Stimulated activated CD8-positive, alpha-beta memory T cell treated with anti-CD3 and anti-CD28 coated beads, Interleukin-15, amount 100 ng/mL, for 4 hours (primary cell): ENCODE measurements at places on chromosomes 13 and 19.

DNA sequence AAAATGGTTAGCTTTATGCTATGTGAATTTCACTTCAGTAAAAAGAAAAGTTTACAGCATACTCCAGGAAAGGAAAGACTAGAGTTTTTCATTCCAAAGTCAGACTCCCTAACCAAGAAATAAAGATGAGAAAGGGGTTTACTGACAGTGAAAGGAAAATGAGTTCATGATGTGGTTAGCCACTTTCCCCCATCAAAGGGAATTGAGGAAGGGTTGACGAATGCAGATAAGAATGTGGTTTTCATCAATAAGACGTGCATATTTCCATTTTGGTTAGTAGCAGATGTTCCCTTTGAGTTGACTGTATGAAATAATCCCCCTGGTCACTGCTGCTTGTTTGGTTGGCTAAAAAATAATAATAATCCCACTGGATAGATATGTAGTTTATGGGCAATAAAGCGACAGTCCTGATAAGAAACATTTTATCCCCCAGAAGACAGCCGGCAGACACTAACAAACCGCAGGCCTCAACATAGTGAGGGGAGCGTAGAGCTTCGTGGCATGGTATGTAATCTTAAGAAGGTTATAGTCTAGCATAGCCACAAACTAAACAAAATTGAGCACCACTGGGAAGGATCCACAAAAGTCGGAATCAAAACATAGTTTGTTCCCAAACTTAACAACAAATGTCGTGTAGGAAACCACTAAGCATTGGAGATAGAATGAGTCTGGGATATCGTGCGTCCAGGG, 114.8 kb downstream of the COL4A2 start:
- no peak for DNase-seq

DNA sequence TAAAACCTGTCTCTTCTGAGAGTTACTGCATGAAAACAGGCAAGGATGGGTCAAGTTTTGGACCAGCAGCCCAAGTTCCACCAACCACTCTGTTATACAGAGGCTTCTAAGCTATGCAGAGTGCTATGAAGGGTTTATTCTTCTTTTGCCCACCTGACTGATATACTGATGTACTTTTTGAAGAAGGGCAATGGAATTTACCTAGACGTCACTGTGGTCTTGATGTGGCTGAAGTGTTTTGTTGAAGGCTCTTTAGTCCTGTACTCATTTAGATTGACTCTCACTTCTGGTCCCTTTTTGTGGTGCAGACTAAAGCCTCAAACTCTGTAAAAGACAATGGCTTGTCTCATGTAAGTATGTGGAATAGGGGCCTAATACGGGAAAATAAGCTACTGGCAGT, 92.0 kb downstream of the DGKH start:
- no peak for DNase-seq

GRCh38 chr19:55678121-55678671, 3.2 kb downstream of the EPN1 start:
- DNase-seq = no peak

GRCh38 chr19:1039646-1040475, at the start of gene ABCA7:
ABCA7 (plus strand) TSS chr19:1040107; CDS start chr19:1041362, 1,255 bp downstream.
- peak; percentile 99 for DNase-seq

DNA sequence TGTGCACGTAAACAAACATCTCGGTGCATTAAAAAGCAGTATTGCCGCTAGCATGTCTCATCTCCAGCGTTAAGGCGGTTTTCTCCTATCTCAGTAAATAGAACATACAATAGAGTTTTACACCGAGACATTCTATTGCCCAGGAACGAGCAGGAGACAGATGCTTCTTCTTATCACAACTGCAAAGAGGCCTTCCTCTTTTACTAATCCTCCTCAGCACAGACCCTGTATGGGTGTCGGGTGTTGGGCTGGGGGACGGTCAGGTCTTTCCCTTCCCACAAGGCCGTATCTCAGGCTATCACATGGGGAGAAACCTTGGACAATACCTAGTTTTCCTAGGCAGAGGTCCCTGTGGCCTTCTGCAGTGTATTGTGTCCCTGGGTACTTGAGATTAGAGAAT, 21.2 kb downstream of the ZNF233 start:
- no peak for DNase-seq

DNA sequence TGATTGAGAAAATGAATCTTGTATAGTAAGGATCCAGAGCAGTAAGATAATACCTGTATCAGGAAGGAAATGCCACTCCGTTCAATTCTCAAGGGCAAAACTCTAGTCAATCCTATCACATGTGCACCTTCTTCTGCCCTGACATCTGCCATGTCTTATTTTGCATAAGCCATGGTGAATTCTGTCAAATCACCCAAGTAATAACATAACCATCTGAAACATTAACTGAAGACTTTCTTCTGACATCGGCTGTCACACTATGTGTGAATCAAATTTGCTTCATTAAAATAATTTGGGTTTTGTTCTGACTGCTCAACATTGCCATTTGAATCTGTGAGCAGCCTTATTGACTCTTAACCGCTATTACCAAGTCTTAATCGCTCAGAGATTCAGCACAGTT, 91.2 kb downstream of the PCDH9 start:
- DNase-seq = no peak

GRCh38 chr19:2863816-2864215, 3.3 kb upstream of the ZNF556 start:
- DNase-seq = no peak

- DNase-seq = no peak
Measured at GRCh38 chr19:40588926-40589569, 12.1 kb upstream of the LTBP4 start.

- DNase-seq = no peak
Measured at GRCh38 chr13:111632906-111633305, 312.5 kb downstream of the TEX29 start.

DNA sequence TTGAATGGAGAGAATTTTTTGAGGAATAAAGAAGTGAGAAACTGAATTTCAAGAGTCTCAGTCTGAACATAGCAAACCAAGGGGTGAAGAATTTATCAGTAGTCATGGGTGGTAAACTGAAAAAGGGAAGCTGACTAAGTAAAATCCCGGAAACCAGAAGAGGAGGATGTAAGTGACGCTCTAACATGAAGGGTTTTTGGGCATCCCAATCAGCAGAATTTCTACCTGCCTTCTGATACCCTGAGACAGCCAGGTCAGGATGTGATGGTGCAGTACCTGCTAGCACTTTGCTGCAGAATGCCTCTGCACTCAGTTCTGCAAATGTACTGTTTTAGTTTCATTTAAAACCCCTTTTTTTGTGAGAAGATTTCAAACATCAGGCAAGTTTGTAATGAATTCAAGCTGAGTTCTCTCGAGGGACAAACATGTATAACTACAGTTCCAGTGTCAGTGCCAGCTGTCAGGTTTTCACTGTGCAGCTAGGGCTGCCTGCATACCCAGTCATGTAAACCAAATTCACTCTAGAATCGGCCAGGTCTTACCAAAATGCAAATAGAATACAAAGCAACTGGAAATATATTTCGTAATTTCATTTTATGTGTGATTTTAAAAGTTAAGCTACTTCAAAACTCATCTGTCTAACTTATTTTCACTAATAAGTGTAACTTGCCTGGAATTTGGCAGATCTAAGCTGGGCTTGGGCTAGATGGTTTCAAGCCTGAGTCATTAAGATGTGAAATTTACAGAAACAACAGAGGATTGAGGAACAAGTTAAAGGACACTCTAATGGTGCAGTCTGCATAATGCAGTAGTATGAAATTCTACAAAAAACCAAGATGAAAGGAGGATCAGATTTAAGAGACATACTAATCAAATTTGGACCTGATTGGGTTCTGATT, 13.8 kb downstream of the METTL21C start:
- no peak for DNase-seq

DNA sequence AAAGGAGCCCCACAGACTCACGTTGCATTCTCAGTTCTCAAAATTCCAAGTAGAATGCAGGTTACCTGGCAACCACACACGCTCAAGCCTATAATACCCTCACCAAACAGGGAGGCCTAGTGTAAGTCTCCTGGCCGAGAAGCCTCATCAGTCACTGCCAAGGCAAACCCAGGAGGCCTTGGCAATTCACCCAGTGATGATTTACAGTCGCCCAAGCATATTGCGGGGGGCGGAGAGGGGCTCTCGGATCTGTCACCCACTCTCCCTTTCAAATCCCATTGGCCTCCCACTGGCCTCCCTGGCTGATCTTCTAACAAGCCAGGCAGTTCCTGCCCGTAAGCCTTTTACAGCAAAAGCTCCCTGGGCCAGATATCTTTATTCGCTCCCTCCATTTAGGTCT, 1.1 kb downstream of the AKAP8L start:
- DNase-seq = no peak

DNA sequence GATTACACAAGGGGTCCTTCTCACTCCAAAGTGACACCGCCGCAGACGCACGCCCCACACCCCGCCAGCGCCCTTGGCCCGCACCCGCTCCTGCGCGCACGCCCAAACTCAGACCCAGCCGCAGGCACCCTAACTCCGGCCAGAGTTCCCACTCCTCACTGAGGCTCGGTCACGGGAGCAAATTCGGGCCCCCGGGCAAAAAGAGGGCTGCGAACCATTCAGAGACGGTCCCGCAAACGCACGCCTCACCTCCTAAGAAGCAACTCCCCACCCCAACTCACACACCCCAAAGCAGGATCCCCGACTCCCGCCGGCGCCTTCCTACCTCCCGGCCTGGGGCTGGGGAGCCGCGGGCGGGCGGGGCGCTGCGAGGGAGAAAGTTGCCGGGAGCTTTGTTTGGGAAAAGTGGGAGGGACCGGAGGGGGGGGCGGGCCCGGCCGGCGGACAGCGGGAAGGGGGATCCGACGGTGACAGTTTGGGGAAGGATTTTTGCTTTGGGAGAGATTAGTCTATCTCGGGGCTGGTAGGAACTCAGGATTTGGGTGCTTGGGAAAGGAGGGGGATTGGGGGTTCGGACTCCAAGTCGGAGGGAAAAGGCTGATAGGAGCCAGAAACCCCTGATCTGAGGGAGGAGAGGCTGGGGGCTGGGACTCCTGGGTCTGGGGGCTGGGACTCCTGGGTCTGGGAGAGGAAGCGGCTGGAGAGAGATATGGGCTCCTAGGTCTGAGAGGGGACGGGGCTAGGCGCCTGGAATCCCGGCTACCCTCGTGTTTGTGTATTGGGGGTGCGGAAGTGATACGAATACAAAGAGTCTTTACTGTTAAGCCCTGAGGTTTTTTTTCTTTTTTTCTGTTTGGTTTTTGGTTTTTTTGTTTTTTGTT, at the start of gene TEAD2:
Gene TEAD2 (minus strand): TSS at position 369 of the 881 bp plus-strand sequence. CDS start 2,341 bp downstream, outside the sequence.
- DNase-seq = no peak

- no peak for DNase-seq
Measured at GRCh38 chr19:3780786-3781304, 5.3 kb downstream of the MATK start.

DNA sequence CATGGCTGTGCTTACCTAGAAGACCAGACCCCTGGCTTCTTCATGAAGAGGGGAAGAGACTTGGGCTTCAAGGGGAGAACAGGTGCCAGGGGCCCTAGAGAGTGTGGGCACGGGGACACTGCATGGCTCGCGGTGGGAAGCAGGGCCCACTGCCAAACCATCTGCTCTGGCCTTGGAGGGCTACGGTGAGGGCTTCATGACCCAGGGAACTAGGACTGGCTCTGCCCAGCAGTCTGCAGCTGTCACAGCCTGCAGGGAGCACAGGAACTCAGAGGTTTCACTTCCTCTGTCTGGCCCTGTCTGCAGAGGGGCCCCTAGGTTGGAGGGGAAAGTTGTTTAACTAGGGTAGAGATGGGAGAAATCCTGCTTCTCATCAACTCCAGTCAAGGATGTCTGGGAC, 4.3 kb downstream of the ERCC1 start:
- DNase-seq = no peak

- no peak for DNase-seq
Measured at GRCh38 chr13:53138376-53139036, 109.9 kb downstream of the OLFM4 start.

DNA sequence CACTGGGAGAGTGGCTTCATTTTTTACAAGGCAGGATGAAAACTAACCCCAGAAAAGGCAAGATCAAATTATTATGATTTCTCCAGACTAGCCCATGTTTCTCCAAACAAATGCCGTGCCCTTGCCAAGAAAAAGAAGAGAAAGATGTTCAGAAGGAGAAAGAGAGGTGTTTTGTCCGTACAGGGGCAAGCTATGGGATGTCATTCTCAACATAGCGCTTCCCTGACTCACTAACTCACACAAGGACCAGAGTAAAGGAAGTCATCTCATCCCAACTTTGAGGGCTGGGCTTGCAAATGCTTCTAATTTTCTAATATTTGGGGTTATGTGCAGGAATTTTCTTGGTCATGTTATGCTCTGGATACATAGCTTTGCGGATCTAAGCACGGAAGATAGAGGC, 224.2 kb upstream of the MAB21L1 start:
- DNase-seq = no peak

GRCh38 chr13:76993021-76993420, 1.1 kb downstream of the CLN5 start:
- DNase-seq = no peak

DNA sequence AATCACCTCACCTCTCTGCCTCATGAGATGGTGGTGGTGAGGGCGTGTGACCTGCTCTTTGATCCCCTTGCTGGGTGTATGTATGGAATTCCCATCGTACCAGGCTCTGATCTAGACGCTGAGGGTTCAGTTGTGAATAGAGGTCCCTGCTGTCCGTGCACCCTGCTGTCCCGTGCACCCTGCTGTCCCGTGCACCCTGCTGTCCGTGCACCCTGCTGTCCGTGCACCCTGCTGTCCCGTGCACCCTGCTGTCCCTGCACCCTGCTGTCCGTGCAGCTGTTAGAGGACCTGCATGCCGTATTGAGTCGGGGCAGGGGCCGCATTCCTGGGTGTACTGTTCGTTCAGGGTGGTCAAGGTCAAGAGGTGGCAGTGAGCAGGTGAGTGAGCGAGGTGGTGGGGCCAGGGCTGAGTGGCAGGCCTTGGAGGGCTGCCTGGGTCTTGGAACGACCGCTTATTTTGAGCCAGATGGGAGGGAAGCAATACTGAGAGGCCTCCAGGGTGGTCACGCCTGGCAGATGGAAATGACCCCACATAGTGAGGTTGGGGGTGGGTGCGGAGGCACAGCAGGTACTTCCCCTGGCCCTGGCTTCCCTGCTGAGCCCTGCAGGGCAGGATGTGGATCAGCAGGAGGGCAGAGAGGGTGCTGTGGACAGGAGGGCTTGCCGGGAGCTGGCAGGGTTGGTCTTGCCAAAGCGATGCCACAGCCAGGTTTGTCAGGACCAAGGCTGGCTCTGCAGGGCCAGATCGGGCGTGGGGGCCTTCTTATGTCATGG, 4.6 kb upstream of the EPN1 start:
- no peak for DNase-seq

DNA sequence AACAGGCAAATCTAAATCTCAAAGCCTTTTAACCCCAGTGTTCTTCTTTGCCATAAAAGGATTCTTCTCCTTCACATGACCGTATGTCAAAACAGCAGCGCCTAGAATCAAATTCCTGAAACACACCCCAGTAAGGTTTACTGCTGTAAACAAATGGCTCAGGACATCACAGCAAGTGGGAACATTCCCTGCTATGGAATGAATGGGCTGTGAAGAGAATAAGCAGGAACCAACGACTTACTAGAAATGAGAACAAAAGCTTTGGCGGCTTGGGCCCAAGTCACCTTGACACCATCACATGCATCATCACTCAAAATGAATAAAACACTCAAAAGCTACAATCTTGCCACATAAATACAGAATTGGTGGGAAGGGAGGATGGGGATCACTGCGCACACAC, 80.4 kb upstream of the SPATA13 start:
- no peak for DNase-seq
